ENCODE measurements at places on chromosomes 16 and 17.

- no peak for DNase-seq
Measured at GRCh38 chr17:50605429-50605828, 29.3 kb upstream of the ABCC3 start.

GRCh38 chr17:46274238-46274637 lies 20.7 kb upstream of the LRRC37A start:
- no peak for DNase-seq

DNA sequence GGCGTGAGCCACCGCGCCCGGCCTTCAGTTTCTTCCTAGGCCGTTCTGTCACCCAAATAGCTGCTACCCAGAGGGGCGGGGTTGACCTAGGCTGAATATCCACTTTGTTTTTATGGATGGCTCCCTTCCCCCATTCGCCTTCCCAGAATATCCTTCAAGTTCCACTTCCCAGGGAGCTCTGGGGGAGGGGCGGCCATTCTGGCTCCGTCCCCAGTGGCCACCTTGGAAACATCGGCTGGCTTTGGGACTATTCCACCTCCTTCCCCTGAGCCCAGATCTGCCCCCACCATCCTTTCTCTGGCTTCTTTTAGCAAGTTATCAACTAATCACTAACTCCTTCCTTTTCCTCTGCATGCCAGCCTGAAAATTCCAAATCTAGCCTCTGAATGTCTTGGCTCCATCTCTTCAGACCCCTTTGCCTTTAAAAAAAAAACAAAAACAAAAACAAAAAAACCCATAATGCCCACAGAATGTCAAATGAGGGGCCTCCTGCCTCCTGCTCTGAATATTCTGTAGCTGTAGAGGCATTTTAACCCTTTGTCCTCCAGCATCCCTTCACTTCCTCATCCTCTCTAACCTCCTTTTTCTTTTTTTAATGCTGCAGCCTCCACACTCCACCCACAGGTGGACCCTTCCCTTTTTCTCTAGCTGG lies 6.4 kb downstream of the ATP1B2 start:
- DNase-seq: no peak

GRCh38 chr17:8164815-8165131 lies 2.0 kb upstream of the VAMP2 start:
- no peak for DNase-seq

- no peak for DNase-seq
Measured at GRCh38 chr16:89581045-89581695, 5.6 kb downstream of the CPNE7 start.

GRCh38 chr17:17681744-17682292 lies 560 bp downstream of the RAI1 start:
- peak; percentile 66 for DNase-seq

- DNase-seq: peak; percentile 83
Measured at GRCh38 chr17:2396568-2397246, 4.2 kb downstream of the MNT start.

DNA sequence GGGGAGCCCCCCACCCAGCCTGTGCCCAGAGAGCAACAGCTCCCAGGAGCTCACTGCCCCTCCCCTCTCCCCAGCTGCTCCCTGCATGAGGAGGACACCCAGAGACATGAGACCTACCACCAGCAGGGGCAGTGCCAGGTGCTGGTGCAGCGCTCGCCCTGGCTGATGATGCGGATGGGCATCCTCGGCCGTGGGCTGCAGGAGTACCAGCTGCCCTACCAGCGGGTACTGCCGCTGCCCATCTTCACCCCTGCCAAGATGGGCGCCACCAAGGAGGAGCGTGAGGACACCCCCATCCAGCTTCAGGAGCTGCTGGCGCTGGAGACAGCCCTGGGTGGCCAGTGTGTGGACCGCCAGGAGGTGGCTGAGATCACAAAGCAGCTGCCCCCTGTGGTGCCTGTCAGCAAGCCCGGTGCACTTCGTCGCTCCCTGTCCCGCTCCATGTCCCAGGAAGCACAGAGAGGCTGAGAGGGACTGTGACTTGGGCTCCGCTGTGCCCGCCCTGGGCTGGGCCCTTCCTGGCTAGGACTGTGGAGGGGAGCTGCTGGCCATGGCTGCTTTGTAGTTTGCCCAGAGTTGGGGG lies 584 bp downstream of the TCAP start:
- peak; percentile 22 for DNase-seq

GRCh38 chr17:33901085-33901484 lies 354.0 kb upstream of the CCL2 start:
- DNase-seq: no peak

DNA sequence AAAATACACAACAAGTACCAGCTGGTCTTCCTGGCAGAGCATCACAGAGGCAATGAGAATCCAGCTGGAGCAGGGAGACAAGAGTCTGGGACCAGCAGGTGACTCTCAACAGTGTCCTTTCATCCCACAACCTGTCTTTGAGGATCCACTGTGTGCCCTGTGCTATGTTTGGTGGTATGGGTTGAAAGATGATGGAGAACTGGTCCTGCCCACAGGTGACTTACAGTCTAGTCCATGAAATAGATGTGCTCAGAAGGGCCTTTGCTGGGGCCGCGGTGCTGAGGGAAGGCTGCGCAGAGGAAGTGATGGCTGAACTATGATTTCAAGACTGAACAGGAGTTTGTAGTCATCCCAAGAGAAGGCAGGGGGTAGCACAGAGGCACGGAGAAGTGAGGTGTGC lies 17.9 kb downstream of the WNT3 start:
- no peak for DNase-seq

GRCh38 chr17:82238472-82239201 lies 9.8 kb downstream of the SLC16A3 start:
- DNase-seq: peak; percentile 46

DNA sequence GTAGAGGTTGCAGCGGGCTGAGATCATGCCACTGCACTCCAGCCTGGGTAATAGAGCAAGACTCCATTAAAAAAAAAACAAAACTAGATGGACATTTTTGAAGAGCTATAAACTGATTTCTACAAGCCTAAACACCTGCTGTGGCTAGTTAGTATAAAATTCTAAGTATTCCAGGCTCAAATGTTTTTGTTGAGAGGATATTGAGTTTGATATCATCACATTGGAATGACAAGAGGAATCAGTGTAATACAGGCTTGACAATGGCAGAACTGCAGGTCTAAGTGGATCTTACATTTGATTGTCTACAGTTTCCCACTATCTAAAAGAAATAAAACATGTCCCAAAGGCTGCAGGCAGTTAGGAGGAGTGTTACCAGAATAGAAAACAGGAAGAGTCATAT lies 23.9 kb upstream of the DLX3 start:
- no peak for DNase-seq

- DNase-seq: no peak
Measured at GRCh38 chr16:49127103-49127502, 154.5 kb downstream of the CBLN1 start.

GRCh38 chr16:67477960-67478554 lies 2.9 kb downstream of the ATP6V0D1 start:
- DNase-seq: no peak

GRCh38 chr16:61892531-61892930 lies 143.7 kb downstream of the CDH8 start:
- no peak for DNase-seq

DNA sequence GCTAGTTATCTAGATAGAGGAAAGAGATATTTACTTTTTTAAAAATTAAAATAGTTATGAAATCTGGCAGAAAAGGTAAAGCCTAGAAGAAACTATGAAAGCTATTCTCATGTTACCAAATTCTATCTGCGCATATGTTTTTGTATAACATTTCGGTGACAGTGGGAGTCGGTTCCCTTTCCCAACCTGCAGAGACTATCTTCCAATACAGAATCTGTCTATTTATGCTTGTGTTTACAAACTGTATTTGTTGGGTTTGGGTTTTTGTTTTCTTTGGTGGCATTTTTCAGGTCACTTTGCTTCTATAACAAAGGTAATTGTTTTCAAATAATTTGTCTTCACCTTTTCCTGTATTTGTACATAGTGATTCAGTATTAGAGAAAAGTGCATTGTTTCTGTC lies 69.8 kb downstream of the YPEL2 start:
- DNase-seq: no peak

Data from erythroblast (primary cell).